ENCODE measurements at places on chromosomes 11 and 22.
A peak's percentile ranks its signal among the peaks of the same experiment; 100 is the strongest.

GRCh38 chr22:46619240-46619829 lies 851 bp upstream of the GRAMD4 start:
- DNase-seq: no peak

DNA sequence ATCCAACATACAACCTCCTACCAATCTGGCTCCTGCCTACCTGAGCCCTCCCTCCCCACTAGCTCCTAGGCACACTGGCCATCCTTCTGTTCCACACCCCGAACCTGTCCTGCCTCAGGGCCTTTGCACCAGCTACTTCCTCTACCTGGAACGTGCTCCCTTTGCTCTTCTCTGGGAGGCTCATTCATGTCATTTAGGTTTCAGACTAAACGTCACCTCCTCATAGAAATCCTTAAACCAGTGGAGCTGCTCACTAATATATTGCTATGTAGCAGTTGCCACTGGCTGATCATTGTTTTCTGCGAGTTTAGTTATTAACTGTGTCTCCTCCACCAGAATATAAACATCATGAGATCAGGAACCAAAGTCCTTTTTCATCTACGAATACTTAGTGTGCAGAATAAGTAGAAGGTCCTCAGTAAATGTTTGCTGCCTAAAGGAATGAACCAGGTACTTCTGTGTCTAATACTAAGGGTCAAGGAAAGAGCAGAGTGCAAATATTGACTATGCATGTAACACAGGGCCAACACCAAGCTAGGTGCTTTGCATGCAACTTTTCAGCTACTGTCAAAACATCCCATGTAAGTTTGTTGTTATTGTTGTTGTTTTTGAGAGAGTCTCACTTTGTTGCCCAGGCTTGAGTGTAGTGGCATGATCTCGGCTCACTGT lies 277.6 kb upstream of the SYN3 start:
- DNase-seq: no peak

- no peak for DNase-seq
These were observed 117.8 kb downstream of the WNT11 start for GRCh38 chr11:76088511-76088910.

- no peak for DNase-seq
These were observed 32.0 kb downstream of the SHANK3 start for GRCh38 chr22:50704510-50705218.

GRCh38 chr22:24481641-24482040 lies 13.5 kb upstream of the UPB1 start:
- DNase-seq: no peak

GRCh38 chr11:638631-639331 lies 1.7 kb downstream of the DRD4 start:
- DNase-seq: no peak

GRCh38 chr11:108647701-108648527 lies 17.0 kb upstream of the DDX10 start:
- peak; percentile 44 for DNase-seq

- peak; percentile 66 for DNase-seq
These were observed 1.1 kb upstream of the TTLL1 start for GRCh38 chr22:43090130-43090789.

- DNase-seq: no peak
These were observed 98.7 kb downstream of the SWAP70 start for GRCh38 chr11:9762531-9762930.

DNA sequence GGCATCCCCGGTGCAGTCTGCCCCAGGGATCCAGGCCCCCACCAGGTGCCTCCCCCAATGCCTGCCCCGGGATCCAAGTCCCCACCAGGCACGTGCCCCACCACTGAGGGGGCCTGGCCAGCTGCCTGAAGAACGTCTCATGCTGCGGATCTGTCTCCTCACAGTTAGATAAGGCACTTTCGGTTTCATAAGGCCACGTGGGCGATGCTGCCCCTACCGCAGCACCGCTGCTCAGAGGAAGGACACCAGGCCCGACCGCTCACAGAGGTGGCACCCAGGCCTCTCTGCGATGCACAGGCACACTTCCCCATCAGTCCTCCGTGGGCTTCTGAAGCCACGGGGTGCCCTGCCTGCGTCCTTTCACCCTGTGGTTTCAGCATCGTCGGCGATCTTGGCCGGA lies 68.1 kb upstream of the BID start:
- no peak for DNase-seq

Measured in skeletal muscle cell (primary cell).